ENCODE measurements at places on chromosomes 12 and 14. TPM values are rescaled to one million over a fixed set of nuclear protein-coding genes. Genes with fewer than 3 reads are reported as not detected.

The SMCO2 gene
- 0.40 TPM for total RNA-seq

DNA sequence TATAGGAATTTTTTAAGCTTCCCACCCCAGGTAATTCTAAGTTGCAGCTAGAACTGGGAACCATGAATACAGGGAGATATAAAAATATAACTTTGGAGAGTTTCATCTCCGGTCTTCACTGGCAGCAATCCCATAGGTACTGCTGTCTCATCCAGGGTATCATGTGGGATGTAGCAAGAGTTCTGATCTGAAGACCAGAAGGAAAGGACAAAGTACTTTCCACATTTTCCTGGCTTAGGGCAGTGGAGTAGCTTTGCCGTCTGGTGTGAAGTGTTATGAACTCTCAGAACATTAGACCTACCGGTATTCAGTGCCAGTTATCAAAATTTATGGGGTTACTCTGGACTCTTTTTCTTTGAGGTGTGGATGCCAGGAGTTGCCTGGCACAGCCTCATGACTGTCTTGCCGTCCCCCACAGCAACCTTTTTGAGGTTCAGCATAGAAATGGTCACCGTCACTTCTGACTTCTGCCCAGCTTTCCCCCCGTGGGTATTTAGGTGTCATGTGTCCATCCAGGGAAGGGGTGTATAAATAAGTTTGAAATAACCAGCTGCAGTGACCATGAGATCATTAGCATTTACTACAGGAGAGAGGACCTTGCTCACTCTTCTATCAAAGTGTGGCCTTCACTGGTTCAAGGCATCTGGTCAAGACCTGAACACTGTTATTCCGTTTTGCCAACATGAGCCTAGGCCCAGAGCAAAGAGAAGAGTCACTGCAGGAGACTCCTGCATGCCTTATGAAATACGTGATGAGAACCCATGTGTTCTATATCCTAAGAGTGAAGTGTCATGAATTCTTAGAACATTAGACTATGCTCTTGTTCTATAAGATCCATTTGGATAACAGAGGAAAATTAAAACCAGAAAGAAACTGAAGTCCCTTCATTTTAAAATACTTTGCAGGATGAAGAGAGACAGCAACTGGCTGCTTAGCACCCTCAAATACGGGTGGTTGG lies 22.2 kb downstream of the TMEM233 start:
- H3K27me3 ChIP-seq, result no peaks in the 10 kb centered on the region
- no peak overlapping the region for H3K27ac ChIP-seq
- no peaks in the 10 kb centered on the region for H3K36me3 ChIP-seq
- no peak overlapping the region for H3K4me3 ChIP-seq
- no peaks in the 10 kb centered on the region for H3K4me1 ChIP-seq

- H3K4me1 ChIP-seq, result no peaks in the 10 kb centered on the region
- DNase-seq, result no peak
- no peaks in the 10 kb centered on the region for H3K27me3 ChIP-seq
Observed at GRCh38 chr12:32906399-32907165, 10.0 kb upstream of the PKP2 start.

- peaks cover 38% of the 10 kb centered on the region for H3K36me3 ChIP-seq
- H3K4me1 ChIP-seq, result peaks cover 9% of the 10 kb centered on the region
- no peaks in the 10 kb centered on the region for H3K27me3 ChIP-seq
- no peak for DNase-seq
- H3K4me3 ChIP-seq, result no peak overlapping the region
Observed at GRCh38 chr12:57261428-57261865, 10.5 kb upstream of the STAC3 start.

The CPNE6 gene
- 55.7 TPM for total RNA-seq

DNA sequence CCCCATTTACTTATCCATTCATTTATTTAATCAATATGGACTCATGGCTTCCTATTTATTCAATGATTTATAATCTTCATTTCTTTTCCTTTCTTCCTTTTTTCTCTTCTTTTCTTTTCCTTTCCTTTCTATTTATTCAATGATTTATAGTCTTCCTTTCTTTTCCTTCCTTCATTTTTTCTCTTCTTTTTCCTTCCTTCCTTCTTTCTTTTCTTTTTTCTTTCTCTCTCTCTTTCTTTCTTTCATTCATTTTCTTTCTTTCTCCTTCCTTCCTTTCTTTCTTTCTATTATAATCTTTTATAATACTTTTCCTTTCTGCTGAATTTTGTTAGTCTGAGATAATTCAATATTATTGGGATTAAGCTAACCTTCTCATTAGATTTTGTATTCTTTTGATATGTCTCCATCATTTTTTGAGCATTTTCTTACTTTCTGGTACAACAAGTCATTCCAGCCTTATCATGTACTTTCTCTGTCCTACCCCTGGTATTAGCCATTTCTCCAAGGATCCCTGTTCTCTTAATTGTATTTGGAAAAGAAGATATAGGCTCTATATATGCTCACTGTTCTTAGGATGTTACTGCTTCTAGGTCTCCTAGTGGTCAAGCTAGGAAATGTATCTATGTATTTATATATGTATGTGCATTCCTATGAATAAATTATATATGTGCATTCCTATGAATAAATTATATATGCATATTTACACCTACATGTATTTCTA lies 12.1 kb downstream of the LACRT start:
- H3K27me3 ChIP-seq, result no peaks in the 10 kb centered on the region
- H3K4me3 ChIP-seq, result no peak overlapping the region
- DNase-seq, result no peak

The KRT75 gene
- not detected for total RNA-seq

GRCh38 chr14:24820616-24821015 lies 186.6 kb upstream of the GZMB start:
- H3K4me1 ChIP-seq, result peaks cover 4% of the 10 kb centered on the region
- no peak overlapping the region for H3K4me3 ChIP-seq
- no peaks in the 10 kb centered on the region for H3K27me3 ChIP-seq
- H3K27ac ChIP-seq, result no peak overlapping the region
- H3K36me3 ChIP-seq, result no peaks in the 10 kb centered on the region
- no peak for DNase-seq

DNA sequence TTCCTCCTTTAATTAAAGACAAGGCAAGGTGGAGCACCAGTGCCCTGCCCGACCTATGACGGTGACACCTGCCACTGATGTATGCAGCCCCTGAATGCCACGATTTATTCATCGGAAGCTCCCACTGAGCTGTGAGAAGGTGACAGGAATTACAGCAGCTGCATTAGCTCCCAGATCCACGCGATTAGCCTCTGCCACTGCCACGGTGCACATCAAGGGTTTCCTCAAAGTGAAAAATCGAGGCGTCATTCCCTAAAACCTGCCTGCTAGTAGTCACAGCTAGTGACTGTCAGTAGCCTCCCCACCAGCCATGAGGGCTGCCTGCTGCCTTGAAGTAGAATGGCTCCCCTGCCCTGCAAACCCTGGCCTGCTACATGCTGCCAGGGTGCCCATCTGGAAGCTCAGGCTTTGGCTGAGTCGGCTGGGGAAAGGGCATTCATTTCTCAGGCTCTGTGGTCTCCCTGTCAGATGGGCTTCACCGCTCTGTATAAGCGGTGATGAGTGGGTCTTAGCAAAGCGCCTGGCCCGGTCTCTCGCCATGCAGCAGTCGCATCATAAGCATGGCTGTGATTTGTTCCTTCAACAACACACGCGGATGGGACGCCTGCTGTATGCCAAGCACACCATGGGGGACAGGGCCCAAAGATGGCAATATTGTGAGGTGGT lies 8.2 kb upstream of the BCL11B start:
- H3K4me1 ChIP-seq, result peaks cover 14% of the 10 kb centered on the region
- H3K36me3 ChIP-seq, result no peaks in the 10 kb centered on the region
- DNase-seq, result no peak

GRCh38 chr12:106118-106591 lies 39.6 kb downstream of the IQSEC3 start:
- no peaks in the 10 kb centered on the region for H3K27me3 ChIP-seq
- no peak for DNase-seq
- peaks cover 4% of the 10 kb centered on the region for H3K36me3 ChIP-seq

DNA sequence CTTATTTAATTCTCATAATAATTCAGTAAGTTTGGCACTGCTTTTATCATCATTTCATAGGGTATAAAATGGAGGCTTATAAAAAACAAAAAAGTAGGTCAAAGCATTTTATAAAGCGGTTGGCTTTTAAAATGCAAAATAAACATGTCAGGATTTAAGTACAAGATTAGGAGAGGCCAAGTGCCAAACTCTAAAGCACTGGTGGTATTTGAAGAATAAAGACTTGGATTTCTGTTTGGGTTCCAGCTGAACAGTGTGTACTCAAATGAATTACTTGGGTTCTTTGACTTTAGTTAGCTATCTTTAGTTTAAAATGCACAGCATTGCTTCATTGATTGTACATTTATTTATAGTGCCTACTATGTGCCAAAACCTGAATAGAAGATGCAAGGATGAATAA lies 966.6 kb upstream of the SEL1L start:
- no peaks in the 10 kb centered on the region for H3K4me1 ChIP-seq
- DNase-seq, result no peak
- no peak overlapping the region for H3K4me3 ChIP-seq
- H3K27ac ChIP-seq, result no peak overlapping the region

GRCh38 chr12:123833830-123834229 lies 71.7 kb downstream of the DNAH10 start:
- H3K36me3 ChIP-seq, result no peaks in the 10 kb centered on the region
- H3K4me1 ChIP-seq, result no peaks in the 10 kb centered on the region
- H3K4me3 ChIP-seq, result no peak overlapping the region
- no peak for DNase-seq
- no peaks in the 10 kb centered on the region for H3K27me3 ChIP-seq
- no peak overlapping the region for H3K27ac ChIP-seq

DNA sequence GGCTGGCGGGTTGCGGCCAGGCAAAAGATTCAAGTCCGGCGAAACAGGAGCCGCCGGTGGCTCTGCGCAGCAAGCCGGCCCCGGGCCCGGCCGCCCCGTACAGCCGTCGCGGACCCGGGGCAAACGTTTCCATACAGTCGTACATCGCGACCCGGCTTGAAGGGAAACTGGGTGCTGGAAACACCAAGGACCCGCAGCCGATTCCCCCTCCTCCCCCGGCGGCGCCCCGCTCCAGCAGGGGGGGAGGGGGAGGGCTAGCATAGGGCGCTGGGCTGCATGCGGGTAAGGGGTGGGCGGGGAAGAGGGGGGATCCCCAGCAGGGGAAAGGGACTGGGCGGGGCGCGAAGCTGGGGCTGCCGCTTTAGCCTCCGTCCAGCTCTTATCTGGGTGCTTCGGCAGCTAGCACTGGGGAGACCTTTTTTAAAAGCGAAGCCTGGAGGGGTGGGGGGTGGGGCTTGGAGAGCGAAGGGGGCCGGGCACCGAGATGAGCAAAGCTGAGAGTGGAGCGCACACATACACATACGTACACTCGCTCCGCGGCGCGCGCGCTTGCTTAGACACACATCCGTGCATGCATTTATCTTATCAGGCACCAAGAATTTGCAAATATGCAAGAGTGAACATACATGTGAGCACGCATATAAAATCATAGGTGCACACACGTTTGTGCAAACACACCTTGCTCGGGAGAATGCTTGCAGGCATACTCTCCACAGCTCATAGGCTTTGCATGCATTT lies 11.9 kb downstream of the RARG start:
- peak overlapping the region; percentile 100 for H3K27ac ChIP-seq
- DNase-seq, result peak; percentile 91
- no peaks in the 10 kb centered on the region for H3K27me3 ChIP-seq
- H3K36me3 ChIP-seq, result peaks cover 2% of the 10 kb centered on the region
- peak overlapping the region; percentile 79 for H3K4me3 ChIP-seq
- H3K4me1 ChIP-seq, result peaks cover 80% of the 10 kb centered on the region

DNA sequence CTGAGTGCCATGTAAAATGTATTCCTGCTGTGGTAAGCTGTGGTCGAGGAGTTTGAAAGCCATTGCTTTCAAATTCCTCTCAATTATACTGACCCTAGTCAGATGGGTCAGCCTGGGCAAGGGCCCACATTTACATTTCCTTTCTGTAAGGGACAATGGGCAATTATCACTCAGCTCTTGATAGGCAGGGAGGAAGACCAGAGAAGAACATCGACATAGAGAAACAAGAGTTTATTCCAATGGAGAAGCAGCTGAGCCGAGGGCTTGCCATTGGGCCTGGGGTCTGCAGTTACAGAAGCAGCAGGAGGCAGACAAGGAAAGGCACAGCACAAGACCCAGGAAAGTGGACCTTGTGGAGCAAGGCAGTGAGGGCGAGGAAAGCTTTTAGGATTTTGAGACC lies 9.7 kb downstream of the NRIP2 start:
- H3K4me1 ChIP-seq, result no peaks in the 10 kb centered on the region
- H3K27ac ChIP-seq, result no peak overlapping the region
- peaks cover 87% of the 10 kb centered on the region for H3K36me3 ChIP-seq
- H3K27me3 ChIP-seq, result no peaks in the 10 kb centered on the region
- no peak overlapping the region for H3K4me3 ChIP-seq
- no peak for DNase-seq

The PTPRR gene
- 6.2 TPM for total RNA-seq

GRCh38 chr14:69879175-69880043 lies at the start of gene SMOC1:
SMOC1 (plus strand) TSS chr14:69879416; CDS start chr14:69879679, 263 bp downstream.
- H3K4me1 ChIP-seq, result peaks cover 16% of the 10 kb centered on the region
- peak within 1 kb of the TSS; percentile 61 for H3K27ac ChIP-seq
- DNase-seq, result peak; percentile 41
- H3K36me3 ChIP-seq, result no peaks in the 10 kb centered on the region

The CATSPERB gene
- total RNA-seq, result 2.1 TPM

The KCNJ8 gene
- total RNA-seq, result 15.3 TPM

- H3K36me3 ChIP-seq, result peaks cover 12% of the 10 kb centered on the region
- no peak overlapping the region for H3K4me3 ChIP-seq
- H3K4me1 ChIP-seq, result no peaks in the 10 kb centered on the region
- H3K27me3 ChIP-seq, result no peaks in the 10 kb centered on the region
- no peak overlapping the region for H3K27ac ChIP-seq
- DNase-seq, result peak; percentile 91
Observed at GRCh38 chr12:95998611-95999286, 2.6 kb upstream of the HAL start.

GRCh38 chr12:6430124-6430989 lies 14.4 kb upstream of the CD27 start:
- peaks cover 3% of the 10 kb centered on the region for H3K4me1 ChIP-seq
- H3K36me3 ChIP-seq, result no peaks in the 10 kb centered on the region
- H3K4me3 ChIP-seq, result no peak overlapping the region
- DNase-seq, result no peak
- no peak overlapping the region for H3K27ac ChIP-seq

The GOLT1B gene
- 36.6 TPM for total RNA-seq

GRCh38 chr14:80933282-80933681 lies 8.3 kb downstream of the CEP128 start:
- no peaks in the 10 kb centered on the region for H3K4me1 ChIP-seq
- no peaks in the 10 kb centered on the region for H3K36me3 ChIP-seq
- no peaks in the 10 kb centered on the region for H3K27me3 ChIP-seq
- no peak overlapping the region for H3K27ac ChIP-seq

DNA sequence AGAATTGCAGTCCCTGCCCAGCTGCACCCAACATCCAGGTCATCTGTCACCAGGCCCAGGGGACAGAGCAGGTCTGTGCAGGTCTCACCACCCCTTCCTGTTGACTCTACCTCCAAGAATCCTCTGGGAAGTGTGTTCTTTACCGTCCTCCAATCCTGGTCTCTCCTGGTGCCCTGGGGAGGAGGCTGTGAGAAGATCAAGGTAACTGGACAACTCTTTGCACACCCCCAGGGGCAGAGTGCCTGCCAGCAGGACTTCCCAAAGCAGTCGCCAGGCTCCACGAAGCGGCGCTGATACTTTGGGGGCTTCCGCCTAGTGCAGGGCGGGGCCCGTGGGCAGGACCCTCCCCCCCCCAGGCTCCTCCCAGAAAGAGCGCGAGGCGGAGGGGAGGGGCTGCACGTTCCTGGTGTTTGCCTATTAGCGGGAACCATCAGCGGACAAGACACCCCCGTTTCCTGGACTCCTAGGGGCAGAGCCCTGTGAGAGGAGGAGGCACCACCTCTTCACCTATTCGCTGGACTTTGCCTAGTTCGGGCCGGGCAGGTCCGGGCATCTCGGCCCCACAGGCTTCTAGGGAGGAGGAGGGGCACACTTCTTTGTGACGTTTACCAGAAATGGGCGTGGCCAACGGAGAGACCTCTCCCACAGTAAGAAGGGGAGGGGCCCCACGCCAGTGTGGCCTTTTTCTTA lies 918.0 kb downstream of the AACS start:
- peak overlapping the region; percentile 68 for H3K27ac ChIP-seq
- no peaks in the 10 kb centered on the region for H3K36me3 ChIP-seq
- peak; percentile 83 for DNase-seq
- peaks cover 19% of the 10 kb centered on the region for H3K4me1 ChIP-seq
- H3K27me3 ChIP-seq, result no peaks in the 10 kb centered on the region
